Activated naive CD4-positive, alpha-beta T cell treated with Interleukin-2 at 50 U/mL for 16 hours (primary cell): ENCODE measurements at places on chromosomes 16 and 17.
A peak's percentile ranks its signal among the peaks of the same experiment; 100 is the strongest.

GRCh38 chr17:80722661-80723060 is 178.0 kb downstream of the RPTOR start:
- DNase-seq, result no peak

GRCh38 chr17:17696882-17697633 is 15.8 kb downstream of the RAI1 start:
- no peak for DNase-seq

GRCh38 chr16:49773534-49774475 is 82.1 kb downstream of the ZNF423 start:
- DNase-seq, result no peak

GRCh38 chr16:51010817-51011216 is 140.3 kb downstream of the SALL1 start:
- no peak for DNase-seq

DNA sequence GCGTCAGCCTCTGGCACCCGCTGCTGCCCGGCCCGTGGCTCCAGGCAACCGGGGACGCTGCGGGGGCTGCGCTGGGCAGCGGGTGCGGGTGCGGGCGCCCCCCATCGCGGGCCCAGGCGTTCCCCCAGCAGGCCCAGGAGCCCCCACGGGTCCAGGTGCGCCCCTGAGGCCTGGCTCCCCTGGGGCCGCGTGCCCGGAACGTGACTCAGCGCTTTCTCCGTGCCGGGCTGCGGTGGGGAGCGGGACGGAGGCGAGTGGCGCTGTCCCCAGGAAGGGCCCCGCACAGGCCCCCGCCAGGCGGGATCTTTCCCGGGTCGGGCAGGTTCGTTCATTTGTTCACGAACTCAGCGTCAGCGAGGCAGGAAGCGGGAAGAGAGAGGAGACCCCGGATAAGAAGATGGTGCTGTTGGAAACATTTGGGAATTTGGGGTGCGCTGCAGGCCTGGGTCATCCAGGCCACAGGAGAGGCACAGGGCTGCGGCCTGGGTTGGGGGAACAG is 18.4 kb upstream of the EXOC7 start:
- no peak for DNase-seq

DNA sequence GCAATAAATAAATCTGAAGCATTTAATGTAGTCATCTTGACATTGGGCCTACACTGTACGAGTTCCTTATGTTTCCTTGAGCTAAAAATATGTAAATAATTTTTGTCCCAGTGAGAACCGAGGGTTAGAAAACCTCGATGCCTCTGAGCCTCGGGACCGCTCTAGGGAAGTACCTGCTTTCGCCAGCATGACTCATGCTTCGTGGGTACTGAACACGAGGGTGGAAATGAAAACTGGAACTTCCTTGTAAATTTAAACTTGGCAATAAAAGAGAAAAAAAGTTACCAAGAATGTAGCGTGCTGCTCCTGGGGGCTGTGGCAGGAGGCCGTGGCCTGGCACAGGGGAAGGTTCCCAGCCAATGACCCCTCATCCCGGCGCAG is 74.1 kb downstream of the SOCS1 start:
- DNase-seq, result peak; percentile 33

DNA sequence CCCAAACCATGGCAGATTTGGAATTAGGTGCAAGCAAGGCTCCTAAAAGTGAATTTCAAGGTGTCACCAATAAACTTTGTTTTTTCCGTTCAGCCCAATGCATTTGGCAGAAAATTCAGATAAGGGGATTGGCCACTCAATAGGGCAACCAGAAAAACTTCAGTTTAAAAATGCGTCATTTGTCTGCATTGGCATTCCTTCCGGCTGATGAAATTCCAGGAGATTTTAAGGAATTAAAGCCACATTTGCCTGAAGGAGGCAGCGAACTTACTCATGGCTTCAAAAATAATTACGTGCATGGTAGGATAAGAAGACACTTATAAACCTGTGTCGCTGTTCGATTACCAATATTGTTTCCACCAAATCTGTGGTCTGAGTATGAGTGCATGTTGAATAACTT is 151.9 kb downstream of the SALL1 start:
- DNase-seq, result no peak

DNA sequence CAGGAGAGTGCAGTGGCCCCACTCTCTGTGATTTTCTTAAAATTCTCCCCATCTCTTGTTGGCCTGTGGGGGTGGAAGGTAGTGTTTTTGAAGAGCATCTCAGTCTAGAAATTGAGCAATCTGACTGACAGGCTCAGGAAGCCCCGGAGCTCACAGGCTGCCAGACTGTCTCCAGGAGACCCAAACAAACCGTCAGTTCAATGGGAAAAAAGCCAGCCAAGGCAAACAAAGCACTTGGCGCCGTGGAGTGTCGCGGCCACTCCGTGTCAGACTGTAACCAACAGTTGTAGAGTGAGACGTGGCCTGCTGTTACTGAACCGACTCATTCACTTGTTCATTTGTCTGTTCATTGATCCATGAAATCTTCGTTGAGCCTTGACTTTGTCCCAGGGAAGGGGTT is 33.7 kb downstream of the RGS9 start:
- DNase-seq, result no peak

DNA sequence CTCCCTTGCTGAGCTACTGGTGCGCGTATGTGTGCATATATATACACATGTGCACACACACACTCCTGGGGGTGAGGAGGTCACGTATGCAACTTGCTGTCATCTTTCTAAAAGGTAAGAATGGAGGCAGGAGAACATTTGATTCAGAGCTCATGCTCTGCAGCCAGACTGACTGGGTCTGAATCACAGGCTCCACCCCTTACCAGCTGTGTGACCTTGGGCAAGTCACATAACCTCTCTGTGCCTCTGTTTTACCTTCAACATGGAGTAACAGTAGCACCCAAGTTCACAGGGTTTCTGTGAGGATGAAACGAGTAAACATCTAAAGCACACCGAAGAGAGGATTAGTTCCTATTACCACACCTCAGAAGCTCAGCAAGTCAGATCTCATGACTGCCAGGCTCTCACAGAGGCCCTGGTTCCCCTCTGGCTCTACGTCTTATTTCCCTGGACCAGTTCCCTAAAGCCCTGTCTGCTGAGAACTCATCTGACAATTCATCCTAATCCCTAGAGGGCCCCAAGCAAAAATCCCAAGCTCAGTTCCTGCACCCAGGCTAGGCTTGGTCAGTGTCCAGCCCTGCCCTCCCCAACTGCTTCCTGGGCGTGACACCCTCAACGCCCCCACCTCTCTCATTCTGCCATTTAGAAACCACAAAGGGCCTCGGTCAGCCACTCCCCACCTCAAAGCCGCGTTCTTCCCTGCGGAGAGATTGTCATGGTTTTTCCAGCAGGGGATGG is 28.7 kb downstream of the ABR start:
- DNase-seq, result no peak

DNA sequence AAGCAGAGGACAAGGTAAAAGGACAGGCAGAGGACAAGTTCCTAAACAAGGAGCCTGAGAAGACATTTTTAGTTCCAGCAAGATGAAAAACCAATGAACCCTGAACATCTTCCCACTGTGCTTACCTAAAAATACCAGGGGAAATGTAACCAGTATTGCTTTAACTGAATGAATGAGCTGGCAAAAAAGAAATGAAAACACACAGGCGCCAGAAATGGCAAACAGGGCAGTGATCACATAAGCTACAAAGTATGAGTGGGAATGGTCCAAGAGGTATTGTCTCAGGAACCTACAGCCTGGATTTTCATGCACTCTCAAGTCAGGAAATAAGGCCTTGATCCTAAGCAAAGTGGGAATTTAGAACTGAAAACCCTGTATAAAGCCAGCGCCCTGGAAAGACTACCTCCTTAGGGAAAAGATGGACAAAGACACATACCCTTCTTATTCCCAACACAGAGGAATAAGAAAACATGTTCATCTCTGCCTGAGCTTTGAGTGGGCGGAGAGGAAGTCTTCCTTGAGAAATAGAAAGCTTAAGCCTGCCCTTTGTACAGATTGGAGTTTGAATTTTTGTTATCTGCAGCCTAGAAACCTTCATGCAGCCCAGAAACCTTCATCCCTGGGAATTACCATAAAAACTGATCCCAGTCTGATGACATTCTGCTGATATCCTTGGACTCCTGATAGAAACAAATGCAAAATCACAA is 2.1 kb downstream of the CMTM2 start:
- no peak for DNase-seq
